ENCODE measurements at places on chromosomes 11 and 22.

DNA sequence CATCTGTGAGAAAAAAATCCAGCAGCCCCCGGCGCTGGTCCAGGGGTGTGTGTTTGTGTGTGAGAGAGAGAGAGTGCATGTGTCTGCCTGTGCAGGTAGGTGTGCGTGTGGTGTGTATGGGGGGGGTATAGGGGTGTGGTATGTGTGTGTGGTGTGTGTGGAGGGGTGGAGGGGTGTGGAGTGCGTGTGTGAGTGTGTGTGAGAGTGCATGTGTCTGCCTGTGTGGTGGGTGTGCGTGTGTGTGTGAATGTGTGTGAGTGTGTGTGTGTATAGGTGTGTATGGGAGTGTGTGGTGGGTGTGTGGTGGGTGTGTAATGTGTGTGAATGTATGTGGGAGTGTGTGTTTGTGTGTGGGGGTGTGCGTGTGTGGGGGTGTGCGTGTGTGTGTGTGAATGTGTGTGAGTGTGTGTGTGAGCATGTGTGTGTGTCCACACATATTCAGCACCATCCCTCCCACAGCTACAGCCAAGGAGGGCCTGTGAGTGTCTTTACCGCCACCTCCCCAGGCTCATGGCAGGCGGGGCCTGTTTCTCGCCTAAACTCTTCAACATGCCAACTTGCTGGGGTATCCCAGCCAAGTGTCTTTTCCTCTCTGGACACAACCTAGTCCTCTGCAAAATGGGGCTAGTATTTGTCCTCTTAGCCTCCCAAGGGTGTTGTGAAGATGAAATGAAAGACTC, 11.9 kb downstream of the LMO1 start:
- DNase-seq, result no peak

- DNase-seq, result no peak
Measured at GRCh38 chr11:40062616-40063015, 1396.8 kb downstream of the LRRC4C start.

DNA sequence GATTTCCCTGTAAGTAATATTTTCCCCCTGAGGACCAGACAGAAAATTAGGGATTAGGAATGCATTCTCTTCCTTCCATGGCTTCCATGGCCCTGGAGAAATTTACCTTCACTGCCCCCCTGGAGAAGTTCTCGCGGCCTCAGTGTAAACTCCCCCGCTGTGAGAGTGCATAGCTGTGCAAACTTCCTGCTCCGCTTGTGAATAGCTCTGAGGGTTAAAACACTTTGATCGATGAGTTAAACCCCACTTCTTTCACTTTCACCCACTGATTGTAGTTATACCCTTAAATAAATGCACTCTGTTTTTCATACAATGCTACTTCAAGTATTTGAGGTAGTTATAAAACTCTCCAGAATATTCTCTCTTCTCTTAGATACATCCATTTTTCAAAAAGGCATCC, 190.8 kb downstream of the DSCAML1 start:
- no peak for DNase-seq

DNA sequence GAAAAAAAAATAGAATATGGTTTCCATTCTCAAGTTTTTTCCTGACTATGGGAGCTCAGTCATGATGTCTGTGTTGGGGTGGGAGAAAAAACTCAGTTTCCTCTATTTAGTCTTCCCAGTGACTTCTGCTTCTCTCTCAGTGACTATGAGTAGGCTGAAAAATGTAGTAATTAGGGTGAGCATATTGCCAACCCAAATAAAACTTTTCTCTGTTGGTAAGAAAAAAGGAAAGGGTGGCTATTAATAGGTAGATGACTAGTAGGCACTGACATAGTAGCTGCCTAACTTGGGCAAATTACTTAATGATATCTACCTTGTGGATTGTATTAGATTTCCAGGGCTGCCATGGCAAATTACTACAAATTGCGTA, 34.2 kb upstream of the BIRC3 start:
- DNase-seq, result no peak

DNA sequence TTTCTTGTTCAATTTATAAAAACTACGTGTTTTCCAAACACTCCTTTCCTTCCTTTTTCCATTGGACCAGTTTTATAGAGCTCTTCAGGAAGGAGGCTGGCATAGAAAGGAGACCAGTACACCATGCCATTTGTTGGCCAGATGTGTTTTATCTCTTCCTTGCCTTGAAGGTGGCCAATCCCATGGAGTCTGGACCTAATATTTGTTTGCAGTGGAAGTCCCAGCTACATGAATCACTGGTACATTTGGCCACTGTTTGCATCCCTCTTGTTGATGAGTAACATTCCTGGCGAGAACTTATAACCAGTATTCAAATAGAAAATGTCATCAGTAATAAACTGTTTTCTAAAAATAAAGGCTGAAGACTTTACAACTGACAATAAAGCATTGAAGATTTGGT, 110.2 kb downstream of the ANO3 start:
- no peak for DNase-seq

- DNase-seq, result no peak
Measured at GRCh38 chr22:20324139-20324516, 4.3 kb upstream of the DGCR6L start.

- no peak for DNase-seq
Measured at GRCh38 chr22:35657571-35658312, 9.5 kb downstream of the APOL6 start.

- DNase-seq, result no peak
Measured at GRCh38 chr11:10349806-10350205, 44.9 kb downstream of the ADM start.

GRCh38 chr11:12938590-12939247, 70.4 kb upstream of the RASSF10 start:
- no peak for DNase-seq

Measured in stimulated activated CD4-positive, alpha-beta T cell treated with anti-CD3 and anti-CD28 coated beads, Interleukin-1b, Interleukin-23, amount 100 ng/mL, for 24 hours (primary cell).